ENCODE measurements at places on chromosomes 13 and 19.

GRCh38 chr19:11096210-11096841 lies 7.1 kb downstream of the LDLR start:
- DNase-seq, result no peak

DNA sequence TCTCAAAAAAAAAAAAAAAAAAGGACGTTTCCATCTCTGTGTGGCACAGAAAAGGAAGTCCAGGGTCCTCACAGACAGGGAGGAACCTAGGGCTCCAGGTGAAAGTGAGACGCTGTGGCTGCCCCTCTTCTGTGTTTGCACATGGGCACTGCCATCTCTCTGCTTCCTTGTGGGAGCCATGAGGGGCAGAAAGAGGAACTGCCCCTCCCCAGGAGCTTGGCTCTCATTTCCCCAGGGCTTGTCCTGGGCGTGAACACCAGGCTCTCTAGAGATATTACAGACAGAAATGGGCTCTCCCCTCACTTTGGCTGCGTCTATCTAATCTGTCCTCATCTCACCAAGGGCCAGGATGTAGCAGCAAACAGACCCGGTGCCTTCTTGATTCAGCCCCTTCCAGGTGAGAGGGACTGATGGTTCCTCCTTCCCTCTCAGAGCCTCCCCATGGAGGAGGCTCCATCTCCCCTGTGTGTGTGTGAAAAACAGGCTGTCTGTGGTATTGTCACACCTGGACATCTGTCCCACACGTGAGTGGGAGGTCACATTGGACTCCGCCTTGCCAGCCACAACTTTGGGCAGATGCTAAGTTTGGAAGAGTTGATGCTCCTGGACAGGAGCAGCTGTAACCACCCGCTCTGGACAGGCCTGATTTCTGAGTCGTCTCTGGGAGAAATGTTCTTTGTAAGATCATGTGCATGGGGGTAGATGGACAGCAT lies 840 bp upstream of the LILRA4 start:
- no peak for DNase-seq

- DNase-seq, result no peak
Observed at GRCh38 chr19:10701955-10702525, 801 bp downstream of the QTRT1 start.

GRCh38 chr13:76329866-76330580 lies 556.2 kb downstream of the KCTD12 start:
- DNase-seq, result no peak

DNA sequence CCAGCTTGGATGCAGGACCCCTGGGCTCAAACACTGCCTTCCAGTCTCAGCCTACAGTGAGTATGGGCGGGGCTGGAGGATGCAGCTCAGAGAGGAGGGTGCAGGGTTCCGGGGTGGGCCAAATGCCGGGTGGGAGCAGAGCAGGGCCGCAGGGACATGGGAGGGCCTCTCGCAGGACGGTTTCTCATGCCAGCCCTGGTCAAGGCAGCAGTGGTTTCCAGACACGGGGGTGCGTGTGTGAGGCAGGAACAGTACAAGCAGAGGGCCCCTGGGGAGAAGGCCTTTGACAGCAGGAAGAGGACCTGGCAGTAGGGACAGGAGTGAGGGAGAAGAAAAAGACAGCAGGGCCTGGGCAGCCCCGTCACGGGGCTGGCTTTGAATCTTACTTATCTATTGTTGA lies 34.1 kb downstream of the CRTC1 start:
- DNase-seq, result no peak

DNA sequence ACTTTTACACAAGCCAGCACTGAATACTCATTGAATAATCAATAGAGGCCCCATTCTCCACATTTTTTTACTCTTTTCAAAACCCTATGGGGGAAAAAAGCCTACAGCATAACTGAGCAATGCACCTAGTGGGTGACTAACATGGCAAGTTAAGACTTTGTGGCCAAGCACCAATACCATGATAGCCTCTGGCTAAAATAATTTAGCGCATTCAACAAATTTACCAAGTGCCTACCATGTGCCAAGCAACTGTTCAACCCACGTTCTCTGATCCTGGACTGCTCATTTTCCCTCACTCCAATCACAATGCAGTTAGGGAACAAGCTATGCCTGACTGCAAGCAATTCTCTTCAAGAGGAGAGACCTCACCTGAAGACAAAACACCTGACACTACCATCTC lies 3.0 kb downstream of the ANKRD10 start:
- no peak for DNase-seq

DNA sequence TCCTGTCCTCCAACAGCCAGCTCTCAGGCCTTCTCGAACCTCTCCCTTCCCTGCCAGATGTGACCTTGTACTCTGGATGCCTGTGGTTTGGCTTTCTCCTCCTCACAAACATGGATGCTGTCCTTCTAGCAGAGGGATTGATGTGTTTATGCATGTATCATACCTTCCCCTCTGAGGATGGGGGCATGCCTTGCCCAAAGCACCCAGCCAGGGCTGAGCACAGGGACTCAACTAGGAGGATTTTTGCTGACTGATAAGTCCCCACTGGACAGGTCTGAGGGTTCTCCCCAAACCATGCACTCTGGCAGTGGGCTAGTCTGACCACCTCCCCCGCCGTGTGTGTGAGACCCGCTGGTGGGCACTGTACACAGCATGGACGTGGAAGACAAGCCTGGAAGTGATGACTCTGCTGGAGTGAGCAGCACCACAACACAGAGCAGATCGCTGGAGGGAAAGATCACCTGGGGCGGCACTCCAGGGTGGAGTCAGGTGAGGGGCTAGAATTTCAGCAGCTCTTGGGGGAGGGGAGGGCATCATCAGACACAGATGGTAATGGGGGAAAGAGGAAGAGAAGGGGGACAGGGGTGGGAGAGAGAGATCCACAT lies 360.3 kb upstream of the ZNF507 start:
- DNase-seq, result no peak
